ENCODE measurements at places on chromosomes 13 and 19.

DNA sequence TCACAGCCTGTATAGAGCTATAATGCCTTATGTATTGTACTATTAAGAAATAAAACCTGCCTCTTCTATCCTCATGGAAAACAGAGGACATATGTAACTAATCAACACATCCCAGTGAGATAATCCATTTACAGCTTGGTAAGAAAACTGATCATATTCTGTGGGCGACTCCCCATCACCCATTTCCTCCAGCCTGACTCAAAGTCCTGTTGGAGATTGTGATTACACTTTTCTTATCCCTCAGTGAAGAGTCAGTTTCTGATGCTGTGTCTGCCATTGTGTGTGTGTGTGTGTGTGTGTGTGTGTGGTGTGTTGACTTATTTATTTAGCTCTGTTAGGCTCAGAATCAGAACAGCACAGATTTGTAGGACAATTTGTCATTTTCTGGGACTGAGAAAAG is 212.8 kb downstream of the FGF9 start:
- no peak for DNase-seq

GRCh38 chr19:45645068-45645630 is 6.0 kb upstream of the EML2 start:
- no peak for DNase-seq

DNA sequence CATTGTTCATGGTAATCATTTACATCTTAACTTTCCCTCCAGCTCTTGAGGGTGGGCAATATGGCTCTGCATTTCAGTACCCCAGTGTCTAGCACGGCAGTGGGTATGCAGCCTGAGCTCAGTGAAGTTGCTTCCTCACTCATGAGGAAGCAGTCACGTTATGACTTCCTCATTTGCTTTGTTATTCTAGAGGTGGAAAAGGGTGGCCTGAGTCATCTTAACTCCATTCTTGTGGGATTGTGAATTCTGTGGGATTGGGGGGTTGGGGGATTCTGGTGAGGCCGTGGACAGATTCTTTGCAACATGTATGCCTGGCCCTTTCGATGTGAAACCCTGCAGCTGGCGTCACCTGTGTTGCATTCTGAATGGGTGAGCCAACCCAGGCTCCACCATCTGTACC is 406.7 kb upstream of the ZNF507 start:
- DNase-seq, result no peak

GRCh38 chr13:34030782-34031181 is 212.8 kb downstream of the RFC3 start:
- no peak for DNase-seq

- DNase-seq, result no peak
These were observed 2.7 kb upstream of the ACP5 start for GRCh38 chr19:11580116-11580515.

- no peak for DNase-seq
These were observed 10.3 kb upstream of the EDNRB start for GRCh38 chr13:77928909-77929308.

DNA sequence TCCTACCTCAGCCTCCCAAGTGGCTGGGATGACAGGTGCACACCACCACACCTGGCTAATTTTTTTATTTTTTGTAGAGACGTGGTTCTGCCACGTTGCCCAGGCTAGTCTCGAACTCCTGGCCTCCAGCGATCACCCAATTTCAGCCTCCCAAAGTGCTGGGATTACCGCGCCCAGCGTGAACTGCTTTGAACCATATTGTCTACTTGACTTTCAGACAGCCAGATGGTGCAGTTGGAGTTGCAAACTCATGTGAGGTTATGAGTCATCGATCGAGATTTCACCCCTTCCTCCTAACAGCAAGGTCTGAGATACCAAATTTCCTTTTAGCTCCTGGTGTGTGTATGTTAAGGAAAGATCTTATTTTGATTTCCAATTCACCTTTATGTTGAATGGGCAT is 2.7 kb downstream of the SLC27A1 start:
- no peak for DNase-seq

DNA sequence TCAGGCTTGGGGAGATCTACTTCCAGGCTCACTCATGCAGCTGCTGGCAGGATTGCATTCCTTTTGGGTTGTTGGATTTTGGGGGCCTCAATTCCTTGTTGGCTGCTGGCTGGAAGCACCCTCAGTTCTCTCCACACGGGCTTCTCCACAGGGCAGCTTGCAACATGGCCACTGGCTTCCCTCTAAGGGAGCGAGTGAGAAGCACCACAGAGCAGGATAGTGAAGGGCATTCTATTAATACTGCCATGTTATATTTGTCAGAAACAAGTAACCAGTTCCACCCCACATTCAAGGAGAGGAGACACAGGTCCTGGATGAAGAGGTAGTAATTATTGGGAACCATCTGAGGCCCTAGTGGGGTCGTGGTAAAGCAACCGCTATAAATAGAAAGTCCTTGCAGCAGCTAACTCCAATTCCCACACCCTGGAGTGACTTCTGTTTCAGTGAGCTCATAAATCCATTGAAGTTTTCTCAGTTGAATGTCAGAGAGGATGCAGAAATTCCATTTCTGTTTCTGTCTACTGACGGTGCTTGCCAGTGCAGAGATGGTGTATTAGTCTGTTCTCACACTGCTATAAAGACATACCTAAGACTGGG is 558.9 kb downstream of the IRS2 start:
- no peak for DNase-seq

GRCh38 chr13:77031656-77032243 is 4.8 kb upstream of the FBXL3 start:
- no peak for DNase-seq
